ENCODE measurements at places on chromosomes 12 and 14. TPM values are rescaled to one million over a fixed set of nuclear protein-coding genes. Genes with fewer than 3 reads are reported as not detected.

SRGAP1 gene
- 16.3 TPM for total RNA-seq

OR6C2 gene
- not detected for total RNA-seq

EFS gene
- not detected for total RNA-seq

VAMP1 gene
- 6.6 TPM for total RNA-seq

PGF gene
- 254 TPM for total RNA-seq

GPR135 gene
- total RNA-seq: 3.7 TPM
